Sigmoid colon (tissue), 7 donors: ENCODE measurements at places on chromosomes 2 and 18.

DNA sequence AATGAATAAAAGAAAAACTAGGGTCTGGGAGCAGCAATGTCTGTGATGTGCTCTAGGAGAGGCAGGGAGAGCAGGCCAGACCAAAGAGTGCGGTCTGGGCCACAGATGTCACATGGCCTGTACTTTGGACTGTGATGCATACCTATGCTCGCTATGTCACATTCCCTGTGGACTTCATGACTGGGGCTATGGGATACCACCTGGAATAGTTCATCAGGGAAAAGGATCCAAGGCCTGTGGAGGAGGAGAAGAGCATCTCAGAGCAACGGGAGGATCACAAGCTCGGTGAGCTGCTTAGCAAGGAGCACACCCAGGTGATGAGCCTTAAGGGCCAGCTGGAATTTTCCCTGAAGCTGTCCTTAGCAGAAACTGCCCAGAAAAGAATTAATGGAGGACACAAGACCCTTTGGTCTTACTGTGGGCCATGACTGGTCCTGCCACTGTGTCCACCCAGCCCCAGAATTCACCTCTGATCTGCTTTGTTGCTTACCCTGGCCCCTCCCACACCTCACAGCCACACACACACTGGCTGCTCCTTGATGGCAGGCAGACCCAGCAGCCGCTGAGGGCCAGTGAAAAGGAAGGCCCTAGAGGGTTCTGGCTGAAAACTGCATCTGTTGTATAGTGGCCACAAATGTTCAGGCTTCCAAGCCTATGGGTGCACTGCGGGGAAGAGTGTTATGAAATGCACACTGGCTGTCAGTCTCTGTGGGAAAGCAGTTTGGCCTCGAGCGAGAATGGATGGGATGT is 25.3 kb upstream of the GCC2 start:
- no peak overlapping the region for H3K4me3 ChIP-seq
- DNase-seq = no peak
- no peaks in the 10 kb centered on the region for H3K4me1 ChIP-seq
- no peak overlapping the region for H3K27ac ChIP-seq
- H3K27me3 ChIP-seq = no peaks in the 10 kb centered on the region
- no peaks in the 10 kb centered on the region for H3K36me3 ChIP-seq

- no peaks in the 10 kb centered on the region for H3K27me3 ChIP-seq
- H3K4me1 ChIP-seq = no peaks in the 10 kb centered on the region
Measured at GRCh38 chr2:179432751-179433150, 168.1 kb upstream of the SESTD1 start.

DNA sequence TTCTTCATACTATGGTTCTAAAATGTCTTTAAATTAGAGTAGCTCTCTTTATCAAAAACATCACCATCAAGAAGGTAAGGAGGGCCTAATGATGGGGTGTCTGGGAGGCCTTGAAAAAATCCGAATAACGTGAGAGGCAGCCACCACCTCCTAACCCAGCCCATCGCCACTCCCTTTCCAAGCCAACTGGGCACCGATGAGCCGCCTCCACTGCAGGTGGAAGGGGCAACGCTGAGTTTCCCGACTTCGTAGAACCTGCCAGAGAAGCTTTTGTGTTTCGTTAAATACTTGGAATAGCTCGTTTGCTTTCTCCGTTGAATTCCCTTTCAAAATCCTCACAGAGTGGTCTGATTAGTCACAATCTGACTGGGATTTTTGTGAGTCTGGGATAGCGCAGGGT is 22.0 kb upstream of the RPL31 start:
- H3K4me3 ChIP-seq = no peak overlapping the region
- H3K36me3 ChIP-seq = peaks cover 17% of the 10 kb centered on the region
- peaks cover 32% of the 10 kb centered on the region for H3K4me1 ChIP-seq
- no peak overlapping the region for H3K27ac ChIP-seq
- DNase-seq = peak; percentile 21

DNA sequence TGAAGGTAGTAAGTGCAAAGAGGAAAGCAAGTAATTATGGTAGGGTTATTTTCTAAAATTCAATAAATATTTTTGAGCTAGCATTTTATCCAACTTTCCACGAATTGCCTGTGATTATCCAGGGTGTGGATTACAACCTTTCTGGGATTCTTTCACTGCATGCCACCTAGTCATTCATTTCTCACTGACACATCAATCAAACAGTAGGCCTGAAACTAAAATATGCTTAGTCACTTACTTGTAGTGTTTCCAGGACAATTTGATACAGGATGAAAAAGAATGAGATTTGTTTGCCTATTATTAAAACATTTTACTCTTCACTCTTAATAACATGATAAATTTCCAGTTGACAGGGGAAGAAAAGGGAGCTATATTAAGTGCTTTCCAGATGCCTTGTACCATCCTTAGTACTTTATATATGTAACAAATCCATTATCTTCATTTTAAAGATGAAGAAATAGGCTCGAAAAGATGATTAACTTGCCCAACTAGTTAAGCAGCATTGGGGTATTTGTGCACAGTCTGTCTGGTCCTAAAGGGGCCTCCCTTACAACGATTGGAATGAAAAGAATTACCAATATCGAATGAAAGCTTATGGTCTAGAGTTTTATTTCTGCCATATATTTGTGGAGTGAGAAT is 70.4 kb downstream of the KCTD1 start:
- no peaks in the 10 kb centered on the region for H3K4me1 ChIP-seq
- no peaks in the 10 kb centered on the region for H3K27me3 ChIP-seq
- H3K27ac ChIP-seq = no peak overlapping the region
- no peaks in the 10 kb centered on the region for H3K36me3 ChIP-seq
- DNase-seq = no peak
- H3K4me3 ChIP-seq = no peak overlapping the region

DNA sequence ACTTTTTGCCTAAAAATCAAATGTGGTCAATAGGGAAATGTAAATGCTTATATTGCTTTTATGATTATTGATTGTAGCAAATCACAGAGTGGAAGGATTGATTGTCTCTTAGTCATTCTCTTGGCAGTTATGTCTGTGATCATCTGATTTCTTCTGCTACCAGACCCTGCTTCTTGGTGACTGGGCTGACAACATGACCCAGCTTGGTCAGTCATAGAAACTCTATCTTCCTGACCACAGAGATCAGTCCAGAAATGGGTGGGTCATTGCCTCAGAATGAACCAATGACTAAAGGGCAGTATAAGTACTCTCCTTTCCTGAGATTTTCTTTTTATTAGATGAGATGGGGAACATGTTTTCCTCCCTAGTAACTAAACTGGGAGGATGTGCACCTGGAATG is 87.6 kb downstream of the MAIP1 start:
- DNase-seq = no peak
- no peak overlapping the region for H3K27ac ChIP-seq
- no peaks in the 10 kb centered on the region for H3K27me3 ChIP-seq
- no peaks in the 10 kb centered on the region for H3K4me1 ChIP-seq
- no peak overlapping the region for H3K4me3 ChIP-seq

DNA sequence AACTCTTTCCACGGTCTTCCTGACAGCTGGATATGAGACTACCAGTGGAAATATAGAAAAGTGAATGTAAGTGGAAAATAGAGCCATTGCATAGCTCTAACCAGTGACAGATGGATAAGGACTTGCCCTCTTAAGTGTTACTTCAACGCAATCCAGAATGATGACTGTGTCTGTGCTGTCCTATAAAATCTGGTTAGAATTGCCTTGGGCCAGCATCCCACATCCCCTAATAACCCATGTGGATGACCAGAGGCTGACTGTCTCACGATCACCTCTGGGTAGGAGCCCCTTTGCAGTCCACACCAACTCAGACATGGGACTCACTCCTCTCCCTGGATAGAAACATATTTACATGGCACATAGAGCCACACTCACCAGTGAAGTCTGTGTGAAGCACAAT is 186.6 kb downstream of the C1D start:
- H3K36me3 ChIP-seq = no peaks in the 10 kb centered on the region
- no peak overlapping the region for H3K4me3 ChIP-seq
- DNase-seq = no peak
- H3K27ac ChIP-seq = no peak overlapping the region

DNA sequence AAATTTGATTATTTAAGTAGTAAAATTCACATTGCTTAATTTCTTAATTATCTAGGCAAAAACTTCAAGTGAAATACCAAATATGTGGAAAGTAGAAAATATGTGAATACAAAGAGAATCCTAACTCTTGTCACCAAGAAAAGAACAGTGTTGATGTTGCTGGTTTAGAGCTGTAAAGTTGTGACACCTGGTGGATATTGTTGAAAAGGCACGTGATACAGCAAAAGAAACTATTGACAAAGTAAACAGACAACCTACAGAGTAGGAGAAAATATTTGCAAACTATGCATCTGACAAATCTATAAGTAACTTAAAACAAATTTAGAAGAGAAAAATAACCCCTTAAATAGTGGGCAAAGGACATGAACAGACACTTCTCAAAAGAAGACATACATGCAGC is 25.6 kb upstream of the ZC3H15 start:
- DNase-seq = no peak
- H3K36me3 ChIP-seq = no peaks in the 10 kb centered on the region
- no peaks in the 10 kb centered on the region for H3K27me3 ChIP-seq
- no peak overlapping the region for H3K4me3 ChIP-seq

DNA sequence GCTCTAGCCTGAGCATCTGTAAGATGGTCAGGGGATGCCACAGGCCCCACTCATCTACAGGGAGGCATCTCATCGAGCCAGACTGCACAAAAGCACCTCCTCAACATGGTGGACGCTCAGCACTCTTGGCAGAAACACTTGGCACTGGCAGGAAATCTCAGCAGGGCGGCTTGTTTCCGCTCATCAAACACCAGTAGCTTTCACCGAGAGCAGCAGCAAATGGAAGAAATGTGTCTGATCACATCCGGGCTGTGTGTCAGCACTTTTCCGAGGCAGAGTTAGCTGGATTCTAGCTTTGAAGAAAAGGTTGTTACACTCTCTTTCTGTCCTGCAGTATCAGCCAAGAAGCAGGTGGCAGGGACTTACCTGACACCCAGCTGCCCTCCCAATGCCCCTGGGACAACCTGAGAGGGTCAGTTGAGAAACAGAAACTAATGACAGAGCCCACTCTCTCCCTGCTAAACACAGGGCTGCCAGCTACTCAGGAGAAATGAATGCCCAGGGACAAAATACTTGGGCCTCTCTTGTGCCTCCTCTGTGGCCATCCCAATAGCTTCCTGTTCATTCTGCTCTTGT is 68.9 kb upstream of the FZD7 start:
- peak; percentile 26 for DNase-seq
- H3K27ac ChIP-seq = no peak overlapping the region
- no peaks in the 10 kb centered on the region for H3K4me1 ChIP-seq

DNA sequence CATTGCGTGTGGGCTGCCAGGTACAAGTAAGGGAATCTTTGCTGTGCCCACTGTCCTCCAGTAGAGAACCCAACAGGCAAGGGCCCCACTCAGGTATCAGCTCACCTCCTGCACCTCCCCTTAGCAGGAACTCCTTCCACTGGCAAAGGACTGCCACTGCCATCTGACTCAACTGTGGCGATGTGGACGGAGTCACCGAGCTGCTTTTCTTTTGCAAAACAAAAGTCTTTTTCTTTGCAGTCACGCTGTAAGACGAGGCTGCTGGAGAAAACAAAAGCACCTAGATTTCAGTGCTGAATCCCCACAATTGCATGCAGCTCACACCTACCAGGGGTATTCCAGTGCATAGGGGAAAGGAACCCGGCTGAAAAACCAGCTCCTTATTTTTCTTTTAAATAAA is 7.9 kb downstream of the MTERF4 start:
- no peaks in the 10 kb centered on the region for H3K4me1 ChIP-seq
- H3K27me3 ChIP-seq = no peaks in the 10 kb centered on the region
- DNase-seq = no peak
- H3K27ac ChIP-seq = no peak overlapping the region
- H3K4me3 ChIP-seq = no peak overlapping the region
- H3K36me3 ChIP-seq = peaks cover 52% of the 10 kb centered on the region
